NCI-H2081 (cell line): ENCODE measurements at places on chromosomes 6 and 20.
A peak's percentile ranks its signal among the peaks of the same experiment; 100 is the strongest.

DNA sequence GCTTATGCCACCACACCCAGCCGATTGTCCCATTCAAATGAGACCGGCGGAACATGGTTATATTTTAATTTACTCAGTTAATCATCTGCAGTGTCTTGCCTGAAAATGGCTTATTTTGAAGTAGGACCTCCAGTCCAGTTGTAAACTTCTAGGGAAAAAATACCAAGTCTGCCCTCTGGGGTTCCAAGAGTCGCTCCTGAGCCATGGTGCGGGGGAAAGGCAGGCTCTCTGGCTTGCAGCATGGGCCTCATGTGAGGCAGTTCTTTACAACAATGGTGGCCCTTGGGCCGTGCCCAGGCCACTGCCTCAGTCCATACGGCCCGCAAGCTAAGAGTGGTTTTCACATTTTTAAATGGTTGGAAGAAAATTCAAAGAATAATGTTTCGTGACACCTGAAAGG, 62.7 kb upstream of the XRN2 start:
- no peak for DNase-seq

GRCh38 chr6:50706575-50706974, 6.8 kb upstream of the TFAP2D start:
- no peak for DNase-seq

GRCh38 chr20:50077818-50078601, 34.9 kb downstream of the UBE2V1 start:
- no peak for DNase-seq

DNA sequence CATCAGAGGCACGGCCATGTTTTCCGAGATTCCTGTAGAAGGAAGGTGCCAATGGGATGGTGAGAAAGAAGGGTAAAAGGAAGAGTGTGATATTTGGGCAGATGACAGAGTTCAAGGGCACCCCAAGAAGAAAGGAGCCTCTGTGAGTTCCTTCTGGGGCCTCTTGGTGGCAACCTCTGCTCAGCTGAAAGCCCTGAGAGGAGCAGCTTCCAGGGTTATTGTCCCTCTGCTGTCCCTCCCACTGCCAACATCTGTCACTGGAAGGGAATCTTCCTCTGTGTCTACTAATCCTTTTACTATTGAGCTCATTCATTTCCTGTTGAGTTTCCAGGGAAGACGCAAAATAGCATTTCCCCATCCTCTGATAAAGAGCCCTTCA, 40.0 kb upstream of the KCNK16 start:
- DNase-seq: peak; percentile 38

- no peak for DNase-seq
Observed at GRCh38 chr6:37123957-37124729, 45.8 kb upstream of the PIM1 start.

GRCh38 chr6:168319279-168320111, at the start of gene DACT2:
DACT2 (minus strand) TSS chr6:168319777; CDS start chr6:168319633, 144 bp downstream.
- no peak for DNase-seq

DNA sequence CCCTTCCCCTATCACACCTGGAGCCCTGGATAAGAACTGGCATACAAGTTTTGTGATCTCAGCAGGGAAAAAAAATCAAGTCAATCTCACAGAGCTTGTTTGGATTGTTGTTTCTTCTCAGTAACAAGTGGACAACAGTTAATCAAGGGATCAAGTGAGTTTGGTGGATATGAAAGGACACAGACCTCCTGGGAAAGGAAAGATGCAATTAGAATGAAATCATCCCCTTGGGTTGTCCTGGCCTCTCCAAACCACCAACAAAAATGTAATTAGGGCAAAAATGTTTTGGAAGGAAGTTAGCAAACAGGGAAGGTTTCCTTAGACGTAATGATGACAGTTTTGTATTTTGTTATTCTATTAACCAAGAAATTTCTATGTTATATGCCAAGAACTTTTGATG, 99.1 kb upstream of the PRDM1 start:
- DNase-seq: no peak

DNA sequence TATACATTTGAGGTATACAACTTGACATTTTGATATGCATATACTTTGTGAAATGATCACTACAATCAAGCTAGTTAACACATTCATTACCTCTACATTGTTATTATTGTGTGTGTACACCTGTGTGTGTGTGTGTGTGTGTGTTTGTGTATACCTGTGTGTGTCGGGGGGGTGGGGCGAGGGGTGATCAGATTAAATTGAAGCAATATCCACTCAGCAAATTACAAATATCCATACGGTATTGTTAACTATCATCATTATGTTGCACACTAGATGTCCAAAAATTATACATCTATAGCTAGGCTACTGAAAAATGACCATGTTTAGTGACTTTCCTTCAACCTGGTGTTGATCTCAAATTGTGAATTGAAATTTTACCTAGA, 1.8 kb downstream of the RHAG start:
- no peak for DNase-seq

DNA sequence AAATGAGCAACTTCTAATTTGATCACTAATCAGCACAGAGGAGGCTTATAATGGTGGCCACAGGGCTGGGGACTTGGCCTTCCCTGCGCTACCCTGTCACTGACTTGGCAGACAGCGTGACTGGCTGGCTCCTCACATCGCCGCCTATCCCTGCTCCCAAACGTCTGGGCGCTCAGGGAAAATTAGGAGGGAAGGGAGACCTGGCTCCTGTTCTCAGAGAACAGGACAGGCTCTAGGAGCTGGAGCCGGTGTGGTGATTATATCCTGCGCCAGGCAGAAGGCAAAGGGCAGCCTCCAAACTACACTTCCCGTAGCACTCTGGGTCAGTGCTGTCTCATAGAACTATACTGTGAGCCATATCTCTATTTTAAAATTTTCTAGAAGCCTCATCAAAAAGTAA, 53.4 kb downstream of the VEGFA start:
- no peak for DNase-seq

DNA sequence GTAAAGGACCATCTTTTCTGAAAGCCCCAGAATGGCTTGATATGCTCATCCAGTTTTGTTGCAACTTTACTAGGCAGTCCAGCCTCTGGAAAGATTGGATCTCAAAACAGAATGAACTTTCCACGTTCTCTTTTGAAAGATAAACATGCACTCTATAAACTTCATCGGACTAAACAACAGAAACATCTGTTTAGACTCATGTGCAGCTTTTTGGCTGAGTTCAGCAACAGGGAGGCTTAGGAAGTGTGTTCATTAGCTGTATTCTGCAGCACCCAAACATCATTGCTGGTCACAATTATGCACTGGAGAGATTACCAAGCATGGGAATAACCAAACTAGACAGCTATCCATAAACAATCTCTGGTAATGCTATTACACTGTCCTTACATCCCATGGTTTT, 180.5 kb downstream of the TENT5A start:
- DNase-seq: no peak

DNA sequence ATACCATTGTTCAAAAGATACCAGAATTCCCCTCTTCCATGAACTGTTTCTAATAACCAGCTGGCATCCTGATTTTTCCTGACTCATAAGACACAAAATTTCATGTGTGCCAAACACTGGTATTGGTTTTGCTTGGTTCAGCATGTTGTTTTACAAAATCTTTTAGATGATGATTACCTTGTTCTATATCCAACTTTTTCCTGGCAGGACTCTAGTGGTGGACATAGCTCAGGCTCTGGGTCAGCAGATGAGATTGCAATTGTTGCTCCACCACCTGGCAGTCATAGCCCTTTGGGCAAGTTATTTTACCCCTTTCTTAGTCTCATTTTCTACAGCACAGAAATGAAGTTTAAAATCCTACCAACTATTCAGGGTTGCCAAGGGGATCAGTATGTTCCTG, 6.2 kb downstream of the TRIM38 start:
- DNase-seq: no peak

DNA sequence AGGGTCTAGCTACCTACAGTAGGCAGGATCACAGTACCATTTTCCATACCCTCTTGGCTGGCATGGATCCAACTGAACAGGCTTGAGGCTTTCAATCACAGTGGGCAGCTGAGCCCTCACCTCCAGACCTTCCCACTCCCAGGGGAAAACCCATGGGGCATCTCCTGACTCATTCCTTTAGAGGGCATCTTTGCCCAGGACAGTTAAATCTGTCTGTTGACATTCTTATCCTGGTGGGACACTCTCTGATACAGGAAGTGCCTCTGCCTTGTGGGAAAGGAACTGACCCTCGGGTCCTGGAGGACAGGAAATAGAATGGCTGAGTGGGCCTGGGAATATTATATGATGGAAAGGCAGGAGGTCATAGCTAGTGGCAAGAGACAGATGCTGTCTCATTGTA, 10.2 kb upstream of the EPB41L1 start:
- no peak for DNase-seq

DNA sequence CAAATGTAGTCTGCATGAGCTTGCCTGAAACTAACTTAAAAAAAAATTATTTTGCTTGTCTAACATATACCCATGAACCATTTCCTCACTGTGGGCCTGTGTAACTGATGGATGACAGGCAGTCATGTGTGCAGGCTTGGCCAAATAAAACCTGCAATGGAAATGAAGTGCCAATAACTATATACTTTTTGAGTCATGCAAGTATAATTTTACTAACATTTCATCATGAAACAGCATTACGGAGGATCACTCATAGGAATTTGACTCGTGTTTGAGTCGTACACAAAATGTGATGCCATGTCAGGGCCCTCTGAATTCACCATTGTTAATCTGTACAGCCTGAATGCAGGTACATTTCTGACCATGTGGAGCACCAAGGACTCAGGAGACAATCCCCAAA, 46.6 kb downstream of the HDDC2 start:
- no peak for DNase-seq

DNA sequence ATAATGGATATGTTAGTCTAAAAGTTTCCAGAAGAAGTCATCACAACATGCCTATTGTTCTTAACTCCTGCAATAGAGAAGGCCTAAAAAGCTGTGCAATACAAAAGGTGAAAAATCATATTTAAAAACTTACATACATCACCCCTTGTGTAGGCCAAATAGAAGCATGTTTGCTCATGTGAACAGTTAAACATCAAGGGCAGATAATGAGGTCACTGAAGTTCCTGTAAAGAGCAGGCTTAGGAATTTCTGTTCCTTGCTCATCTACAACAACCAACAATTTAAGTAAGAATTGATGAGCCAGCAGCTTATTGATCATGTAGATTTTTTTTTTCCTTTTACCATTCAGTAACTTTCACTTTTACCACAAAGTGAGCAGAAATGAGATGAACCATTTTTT, 7.5 kb upstream of the NUP153 start:
- no peak for DNase-seq

- no peak for DNase-seq
Observed at GRCh38 chr6:133478673-133479072, 237.5 kb downstream of the EYA4 start.

GRCh38 chr20:48921168-48921882, at the start of gene ARFGEF2:
ARFGEF2 (plus strand) TSS chr20:48921711; CDS start chr20:48921890, 179 bp downstream.
- peak; percentile 86 for DNase-seq

DNA sequence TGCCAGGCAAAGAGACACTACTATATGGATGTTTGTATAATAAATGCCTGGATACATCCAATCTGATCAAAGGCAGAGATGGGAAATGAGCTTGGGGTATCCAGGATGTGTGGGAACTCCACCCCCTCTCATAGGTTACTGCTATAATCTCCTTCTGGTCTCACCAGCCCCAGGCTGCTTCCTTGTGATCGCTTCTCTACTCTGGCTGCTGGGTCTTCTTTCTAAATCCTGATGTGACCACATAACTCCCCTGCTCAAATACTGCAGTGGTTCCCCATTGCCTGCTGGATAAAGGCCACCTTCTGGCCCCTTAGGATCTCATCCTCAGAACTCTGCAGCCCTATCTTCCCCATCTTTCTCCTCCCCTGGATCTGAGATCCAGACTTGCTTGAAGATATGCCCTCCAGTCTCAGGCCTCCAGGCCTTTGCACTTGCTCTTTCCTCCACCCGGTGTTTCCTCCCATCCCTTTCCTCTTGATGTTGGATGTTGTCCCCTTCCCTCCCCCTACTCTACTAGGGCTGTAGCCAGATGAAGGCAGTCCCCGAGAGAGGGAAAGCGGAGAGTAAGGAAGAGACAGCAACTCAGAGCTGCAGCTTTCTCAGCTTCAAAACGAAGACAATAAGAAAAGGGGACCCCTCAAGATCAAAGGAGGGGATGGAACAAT, 828 bp upstream of the XKR7 start:
- no peak for DNase-seq

DNA sequence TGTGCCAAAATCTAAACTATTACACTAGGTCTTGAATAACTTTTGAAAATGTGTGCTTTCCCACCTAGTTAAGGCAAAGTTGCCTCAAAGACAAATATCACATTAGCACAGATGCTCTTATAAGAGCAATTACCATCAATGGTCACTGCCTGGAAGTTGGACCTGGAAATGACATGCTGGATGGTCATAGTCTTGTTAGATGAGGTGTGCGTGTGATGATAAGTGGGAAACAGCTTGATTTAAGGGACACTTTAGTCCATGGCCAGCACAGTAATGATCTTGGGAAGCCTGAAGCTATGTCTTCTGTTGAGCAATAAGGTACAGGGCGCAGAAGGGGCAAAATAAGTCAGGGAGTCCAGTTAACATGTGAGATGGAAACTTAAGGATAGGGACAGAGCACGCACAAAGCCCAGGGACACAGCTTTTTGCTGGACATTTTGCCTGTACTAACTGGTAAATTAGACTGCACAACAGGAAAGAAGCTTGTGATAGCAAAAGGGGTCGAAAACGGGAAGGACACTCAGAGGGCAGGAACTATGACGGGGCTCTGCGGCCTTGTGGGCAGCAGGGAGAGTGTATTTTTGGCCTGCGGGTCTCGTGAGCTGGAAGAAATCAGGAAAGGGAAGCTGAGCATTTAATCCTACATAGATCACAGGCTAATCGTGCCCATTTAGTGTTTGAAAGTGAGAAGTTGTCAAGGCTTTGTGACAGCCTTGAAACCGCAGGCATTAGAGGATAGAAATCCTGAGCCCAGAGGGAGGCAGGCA, 66.7 kb upstream of the BMP2 start:
- no peak for DNase-seq

- no peak for DNase-seq
Observed at GRCh38 chr20:55515832-55516231, 489.5 kb downstream of the CBLN4 start.

DNA sequence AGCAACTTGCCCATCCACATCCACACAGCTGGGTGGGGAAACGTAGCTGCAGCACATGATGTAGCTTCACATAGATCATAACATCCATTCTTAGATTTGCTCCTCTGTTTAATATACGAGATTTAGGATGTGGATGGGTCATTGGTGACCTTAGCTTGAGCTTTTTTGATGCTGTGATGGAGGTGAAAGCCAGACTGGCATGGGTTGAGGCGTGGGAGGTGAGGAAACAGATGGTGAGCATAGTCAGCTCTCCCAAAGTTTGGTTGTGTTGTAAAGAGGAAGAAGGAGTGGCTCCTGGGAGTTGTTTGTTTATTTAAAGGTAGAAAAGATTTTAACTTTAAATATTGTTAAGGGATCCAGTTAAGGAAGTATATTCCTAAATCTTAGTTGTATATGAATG, 5.3 kb downstream of the ARFGEF2 start:
- no peak for DNase-seq

DNA sequence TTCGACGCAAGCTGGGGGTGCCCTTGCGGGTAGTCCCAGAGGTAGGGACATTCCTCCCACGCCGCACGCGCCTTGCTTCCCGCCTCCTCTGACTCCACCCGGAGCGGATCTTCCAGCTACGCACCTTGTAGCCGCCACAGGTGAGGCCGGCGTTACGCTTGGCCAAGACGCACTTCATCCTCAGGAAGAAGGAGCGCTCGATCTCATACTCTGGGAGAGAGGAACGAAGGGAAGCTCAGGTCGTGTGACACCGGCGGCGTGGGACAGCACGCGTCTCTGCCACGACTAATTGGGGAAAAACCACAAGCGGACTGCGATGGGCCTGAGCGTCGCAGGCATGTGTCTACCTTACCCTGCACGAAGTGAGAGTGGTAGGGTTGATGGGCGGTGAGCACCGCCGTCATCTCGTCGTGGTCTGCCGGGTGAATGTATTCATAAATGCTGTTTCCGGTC, 15.5 kb downstream of the SIM1 start:
- no peak for DNase-seq

- DNase-seq: no peak
Observed at GRCh38 chr6:166655713-166656229, 28.7 kb upstream of the RPS6KA2 start.
